ENCODE measurements at places on chromosomes 4 and X.

DNA sequence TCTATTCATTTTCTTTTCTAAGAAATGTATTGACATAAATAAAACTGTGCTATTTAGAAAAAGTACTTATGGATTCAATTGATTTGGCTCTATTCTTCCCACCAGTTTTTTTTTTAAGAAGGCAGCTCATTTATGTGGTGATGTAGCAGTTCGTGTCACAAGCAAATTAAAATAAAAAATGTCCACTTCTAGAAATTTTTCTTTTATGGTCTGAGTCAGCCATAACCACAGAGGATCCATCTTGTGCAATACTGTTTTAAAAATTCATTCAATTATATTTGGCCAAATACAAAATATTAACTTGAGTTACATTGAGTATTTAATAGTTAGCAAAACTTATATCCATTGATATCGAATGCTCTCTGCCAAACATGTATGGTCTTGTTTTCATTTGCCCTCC, 207.9 kb upstream of the FAT1 start:
- no peak for DNase-seq

DNA sequence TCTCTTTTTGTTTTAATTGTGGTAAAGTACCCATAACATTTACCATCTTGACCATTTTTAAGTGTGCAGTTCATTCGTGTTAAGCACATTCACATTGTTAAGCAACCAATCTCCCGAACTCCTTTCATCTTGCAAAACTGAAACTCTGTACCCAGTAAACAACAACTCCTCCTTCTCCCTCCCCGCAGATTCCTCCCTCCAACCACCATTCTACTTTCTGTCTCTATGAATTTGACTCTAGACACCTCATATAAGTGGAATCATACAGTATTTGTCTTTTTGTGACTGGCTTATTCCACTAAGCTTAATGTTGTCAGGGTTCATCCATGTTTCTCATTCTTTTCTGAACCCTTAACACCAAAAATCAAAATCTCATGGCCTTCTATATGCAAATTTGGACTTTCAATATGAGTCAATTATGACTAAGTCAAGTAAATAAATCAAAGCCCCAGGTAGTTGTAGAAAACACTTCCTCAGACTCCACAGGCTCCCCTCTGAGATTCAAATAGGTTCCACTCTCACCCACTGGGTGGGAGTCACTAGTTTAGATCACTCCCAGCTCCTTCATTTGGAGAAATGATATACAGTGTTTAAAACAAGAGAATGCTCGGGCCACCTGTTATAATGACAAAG, 9.8 kb upstream of the RTL5 start:
- DNase-seq, result no peak

- no peak for DNase-seq
Measured at GRCh38 chrX:150990910-150991309, 7.8 kb downstream of the HMGB3 start.

DNA sequence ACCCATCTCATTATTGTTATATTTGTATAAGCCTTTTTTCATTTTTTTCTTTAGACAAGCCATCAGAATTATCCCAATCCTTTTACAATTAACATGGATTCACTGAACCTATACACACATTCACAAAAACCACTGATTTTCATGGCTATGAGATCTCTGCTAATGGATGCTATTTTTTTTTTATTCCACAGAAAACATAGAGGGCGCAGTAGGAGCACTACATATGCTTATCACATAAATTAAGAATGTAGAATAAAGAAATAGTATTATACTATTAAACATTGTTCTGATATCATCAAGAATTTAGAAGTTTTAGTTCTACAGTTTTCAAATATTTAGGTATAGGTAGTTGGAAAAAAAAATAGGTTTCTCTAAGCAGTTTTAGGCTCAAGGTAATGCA, 1477.4 kb downstream of the ARAP2 start:
- no peak for DNase-seq

DNA sequence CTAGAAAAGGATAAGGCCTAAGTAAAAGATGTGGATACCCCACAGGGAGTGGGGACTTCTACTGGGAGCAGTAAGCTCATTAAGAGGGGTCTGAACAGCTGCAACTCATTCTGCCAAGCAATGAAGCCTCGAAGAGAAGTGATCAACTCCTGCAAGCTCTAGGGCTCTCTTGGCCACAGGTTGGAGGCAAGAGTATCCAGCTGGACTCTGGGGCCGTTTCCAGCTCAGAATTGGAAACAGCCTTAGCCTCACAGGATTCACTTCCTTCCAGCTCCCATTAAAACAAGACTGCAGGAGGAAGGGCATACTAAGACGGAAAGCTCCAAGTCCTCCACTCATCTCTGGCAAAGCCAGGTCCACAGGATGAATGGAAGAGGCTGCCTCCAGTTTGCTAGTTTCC, 126.3 kb downstream of the ATG4A start:
- DNase-seq, result no peak

GRCh38 chrX:154525606-154526490, 9.8 kb upstream of the FAM3A start:
- DNase-seq, result no peak

GRCh38 chrX:148700021-148700420, 199.6 kb downstream of the AFF2 start:
- no peak for DNase-seq

DNA sequence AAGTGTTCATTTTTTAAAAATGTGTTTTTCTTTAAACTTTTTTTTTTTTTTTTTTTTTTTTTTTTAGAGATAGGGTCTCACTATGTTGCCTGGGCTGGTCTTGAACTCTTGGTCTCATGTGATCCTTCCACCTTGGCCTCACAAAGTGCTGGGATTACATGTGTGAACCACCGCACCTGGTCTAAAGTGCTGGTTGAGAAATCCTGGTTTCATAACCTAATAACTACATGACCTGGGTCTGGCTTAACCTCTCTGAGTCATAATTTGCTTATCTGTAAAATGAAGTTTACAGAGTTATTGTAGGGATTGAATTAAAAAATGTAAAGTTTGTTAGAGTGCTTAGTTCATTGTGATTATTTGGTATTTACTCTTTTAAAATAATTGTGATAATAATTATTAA, 5.2 kb downstream of the HSD17B13 start:
- DNase-seq, result no peak

Data from lower leg skin (tissue), 4 donors.